CD4-positive, alpha-beta T cell treated with Interleukin-15 for 4 hours (primary cell): ENCODE measurements at places on chromosomes 4 and X.

GRCh38 chr4:113083346-113083745 lies 33.9 kb downstream of the ANK2 start:
- no peak for DNase-seq

DNA sequence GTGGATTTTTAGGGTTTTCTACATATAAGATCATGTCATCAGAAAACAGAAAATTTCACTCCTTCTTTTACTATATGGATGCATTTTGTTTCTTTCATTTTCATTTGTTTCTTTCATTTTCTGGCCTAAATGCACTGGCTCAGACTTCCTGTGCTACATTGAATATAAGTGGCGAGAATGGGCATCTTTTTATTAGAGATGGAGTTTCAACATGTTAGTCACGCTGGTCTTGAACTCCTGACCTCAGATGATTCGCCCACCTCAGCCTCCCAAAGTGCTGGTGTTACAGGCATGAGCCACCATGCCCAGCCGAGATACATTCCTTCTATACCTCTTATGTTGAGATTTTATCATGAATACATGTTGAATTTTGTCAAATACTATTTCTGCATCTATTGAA lies 61.8 kb downstream of the BRWD3 start:
- DNase-seq: no peak

DNA sequence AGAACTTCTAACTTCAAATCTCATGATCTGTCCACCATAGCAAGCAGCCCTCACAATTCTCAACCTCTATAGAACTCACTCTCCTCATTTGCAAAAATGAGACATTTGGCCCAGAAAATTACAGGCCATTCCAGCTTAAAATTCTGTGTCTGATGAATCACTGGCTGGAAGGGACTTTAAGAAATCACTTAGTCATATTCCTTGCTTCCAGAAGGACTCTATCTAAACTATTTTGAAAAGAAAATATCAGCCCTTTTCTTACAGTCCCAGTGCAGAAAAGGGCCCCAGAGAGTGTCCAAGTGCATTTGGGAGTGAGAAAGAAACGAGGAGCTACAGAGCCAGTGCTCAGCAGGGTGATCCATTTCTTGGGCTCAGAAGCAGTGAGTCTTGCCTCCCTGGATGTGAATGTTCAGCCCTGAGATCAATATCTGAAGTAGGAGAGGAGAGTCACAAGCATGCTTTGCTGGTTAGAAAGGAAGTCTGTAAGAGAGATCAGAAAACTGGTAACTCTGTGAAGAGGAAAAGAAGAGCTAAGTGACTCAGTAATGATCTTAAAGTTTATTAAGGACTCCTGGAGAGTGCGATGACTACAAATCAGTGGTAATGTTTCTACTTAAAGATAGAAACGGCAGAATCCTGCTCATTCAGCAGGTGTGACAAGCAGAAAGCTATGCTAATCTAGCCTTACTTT lies 139.8 kb downstream of the PALLD start:
- no peak for DNase-seq

DNA sequence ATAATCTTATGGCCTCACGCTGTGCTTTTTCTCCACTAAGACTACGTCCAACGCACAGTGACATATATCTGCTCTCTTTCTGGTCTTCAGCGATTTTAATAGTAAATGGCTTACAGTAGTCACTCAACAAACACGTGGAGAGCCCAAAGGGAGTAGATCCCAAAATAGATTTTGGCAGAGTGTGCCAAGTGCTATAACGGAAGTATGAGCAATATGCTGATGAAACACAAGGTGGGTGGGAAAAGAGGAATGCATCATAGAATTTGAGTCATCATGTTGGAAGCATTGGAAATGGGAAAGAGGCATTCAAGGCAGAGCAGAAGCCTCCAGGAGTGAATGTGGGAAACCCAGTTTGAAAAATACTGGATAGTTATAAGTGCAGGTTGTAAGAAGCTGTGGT lies 129.1 kb upstream of the LDB2 start:
- no peak for DNase-seq

- DNase-seq: no peak
Measured at GRCh38 chrX:130097507-130098209, 12.6 kb downstream of the ELF4 start.

DNA sequence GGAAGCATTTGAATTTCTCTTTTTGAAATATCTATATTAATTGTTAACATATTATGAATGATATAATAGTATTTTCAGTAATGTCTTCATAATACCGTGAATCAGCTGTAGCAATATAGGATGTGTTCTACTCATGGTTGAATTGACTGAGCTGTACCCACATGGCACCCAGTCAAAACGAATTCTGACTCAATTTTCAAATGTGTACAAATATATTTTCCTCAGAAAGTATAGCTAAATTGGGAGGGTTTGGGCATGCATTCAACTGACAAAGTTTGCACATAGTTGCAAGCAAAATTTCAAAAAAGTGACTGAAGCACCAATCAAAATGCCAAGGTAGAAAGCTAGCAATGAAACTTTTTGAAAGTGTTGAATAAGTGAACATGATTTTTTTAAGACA lies 188.9 kb downstream of the NAF1 start:
- DNase-seq: no peak

- DNase-seq: no peak
Measured at GRCh38 chr4:13067077-13067476, 417.1 kb downstream of the RAB28 start.

GRCh38 chr4:189124791-189125190 lies 815.9 kb upstream of the FRG1 start:
- DNase-seq: no peak

- no peak for DNase-seq
Measured at GRCh38 chr4:119284876-119285780, 36.8 kb downstream of the FABP2 start.

DNA sequence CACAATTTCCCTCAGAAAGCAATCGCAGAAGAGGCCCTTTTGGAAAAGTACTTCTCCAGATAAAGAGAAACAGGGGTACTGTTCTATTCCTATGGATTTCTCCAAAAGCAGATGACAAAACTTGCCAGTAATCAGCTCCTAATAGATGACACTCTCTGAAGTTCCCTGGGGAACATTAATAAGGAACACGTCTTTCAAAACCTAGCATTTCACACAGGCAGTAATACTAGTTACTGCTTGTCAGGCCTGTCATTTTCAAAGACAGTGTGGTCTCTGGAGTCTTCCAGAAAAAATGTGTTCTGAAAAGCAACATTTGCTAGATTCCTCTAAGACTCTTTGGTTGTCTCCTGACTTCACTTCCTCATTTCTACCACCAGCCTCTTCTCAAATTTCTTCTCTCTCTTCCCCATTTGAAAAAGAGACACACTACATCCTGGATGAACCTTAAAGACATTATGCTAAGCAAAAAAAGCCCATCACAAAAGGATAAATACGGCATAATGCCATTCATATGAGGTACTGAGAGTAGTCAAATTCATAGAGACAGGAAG lies 47.3 kb downstream of the CHRDL1 start:
- DNase-seq: no peak

DNA sequence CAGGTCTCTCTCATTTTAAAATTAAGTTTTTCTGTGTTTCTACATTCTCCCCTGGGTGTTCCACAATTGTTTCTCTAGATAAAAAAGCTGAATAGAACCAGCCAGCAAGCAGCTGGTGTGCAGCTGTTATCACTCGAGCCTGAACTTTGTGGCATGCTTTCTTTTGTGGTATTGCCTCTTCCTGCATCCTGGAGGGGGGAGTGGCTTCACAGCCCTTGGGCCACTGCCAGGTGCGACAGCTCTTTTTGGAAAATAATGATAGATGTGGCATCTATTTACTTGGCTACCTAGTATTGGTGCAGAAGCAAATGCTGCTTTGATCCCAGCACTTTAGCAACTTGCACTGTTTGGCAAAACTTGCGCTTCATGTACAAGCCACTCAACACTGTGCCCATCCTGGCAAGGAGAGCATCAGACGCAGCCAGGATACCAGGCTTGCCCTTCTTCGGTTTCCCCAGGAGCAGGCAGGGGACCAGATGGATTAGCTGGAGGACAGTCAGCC lies 69.4 kb downstream of the HMGB2 start:
- peak; percentile 18 for DNase-seq

DNA sequence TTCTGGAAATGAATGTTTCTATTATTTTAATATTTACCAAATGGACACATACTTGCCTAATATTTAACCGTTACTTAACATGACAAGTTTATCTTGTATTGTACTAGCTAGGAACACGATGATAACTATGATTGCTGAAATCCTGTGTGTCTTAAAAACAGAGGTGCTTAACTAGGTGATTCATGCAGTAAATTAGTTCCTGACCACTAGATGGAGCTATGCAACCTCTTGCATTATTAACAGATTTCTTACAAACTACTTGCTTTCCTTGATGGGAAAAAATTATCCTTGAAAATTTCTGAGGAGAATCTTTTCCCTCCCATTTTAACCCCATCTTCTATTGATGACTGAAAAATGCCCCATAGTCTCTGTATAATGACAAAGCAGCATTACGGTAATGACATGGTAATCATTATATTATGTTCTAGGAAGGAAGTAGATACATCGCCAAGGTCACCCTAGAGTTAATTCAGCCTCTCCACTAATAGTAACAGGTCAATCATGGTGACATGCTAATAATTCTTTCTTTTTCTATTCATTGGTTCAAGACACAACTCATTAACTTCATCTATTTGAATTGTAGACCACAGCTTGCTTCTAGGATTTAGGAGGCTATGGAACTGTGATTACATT lies 844.2 kb downstream of the RAPGEF2 start:
- no peak for DNase-seq

GRCh38 chr4:54228546-54228945 lies 547 bp upstream of the PDGFRA start:
- no peak for DNase-seq

- no peak for DNase-seq
Measured at GRCh38 chr4:55635282-55635681, 816 bp downstream of the NMU start.

DNA sequence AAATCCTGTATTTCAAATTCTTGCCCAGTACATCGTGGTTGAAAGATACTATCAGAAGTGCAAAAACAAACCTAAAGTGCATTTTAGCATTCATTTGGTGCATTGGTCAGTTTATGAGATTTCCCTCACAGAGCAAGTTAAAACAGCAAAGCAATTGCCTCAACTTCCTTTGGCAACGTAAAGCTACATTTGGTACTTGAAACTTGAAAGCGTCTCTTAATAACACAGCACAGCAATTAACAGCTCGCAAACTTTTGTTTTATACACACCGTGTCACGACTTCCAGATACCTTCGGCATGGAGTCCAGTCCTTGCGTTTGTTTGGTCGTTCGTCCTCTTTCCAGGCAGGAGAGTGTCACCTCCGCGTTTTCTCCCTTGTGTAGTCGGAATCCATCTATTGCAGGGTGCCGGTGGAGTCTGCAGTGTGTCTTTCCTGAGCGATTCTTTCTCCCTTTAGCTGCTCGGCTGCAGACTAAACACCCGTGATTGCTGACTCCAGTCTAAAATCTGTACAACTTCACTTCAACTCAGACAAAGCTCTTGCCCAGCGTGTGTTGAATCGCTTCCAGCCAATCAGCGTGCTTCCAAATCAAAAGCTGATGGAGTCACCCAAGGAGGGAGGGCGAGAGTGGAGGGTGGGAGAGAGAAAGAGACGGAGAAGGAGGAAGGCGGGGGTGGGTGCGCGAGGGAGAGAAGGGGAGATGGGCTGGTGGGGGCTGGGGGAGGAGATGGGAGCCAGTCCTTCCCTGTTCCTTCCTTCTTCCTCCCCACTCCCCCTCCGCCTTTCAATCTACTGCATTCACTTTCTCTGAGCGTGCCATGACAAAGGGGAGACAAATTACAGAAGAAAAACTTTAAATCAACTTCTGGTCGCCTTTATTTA lies at the start of gene PCDH18:
Gene PCDH18 (minus strand): TSS at position 509 of the 883 bp plus-strand sequence. CDS start 406 bp downstream, at position 103.
- DNase-seq: peak; percentile 29

GRCh38 chr4:158090323-158090722 lies 82.5 kb downstream of the GASK1B start:
- no peak for DNase-seq

DNA sequence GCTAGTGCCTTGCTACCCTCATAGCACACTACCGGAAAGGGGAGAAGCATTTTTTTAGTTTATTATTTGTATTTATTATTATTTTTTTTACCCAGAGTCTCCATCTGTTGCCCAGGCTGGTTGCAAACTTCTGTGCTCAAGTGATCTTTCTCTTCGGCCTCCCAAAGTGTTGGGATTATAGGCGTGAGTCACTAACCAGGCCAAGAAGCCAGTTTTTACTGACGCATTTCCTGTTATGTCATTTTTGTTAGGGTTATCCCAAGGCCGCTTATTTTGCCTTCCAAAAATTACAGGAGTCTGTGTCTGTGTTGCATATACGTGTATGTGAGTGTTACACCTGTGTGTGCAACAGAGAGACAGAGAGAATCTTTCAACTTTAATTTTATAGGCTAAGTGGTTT lies 404.5 kb downstream of the GBA3 start:
- DNase-seq: no peak

DNA sequence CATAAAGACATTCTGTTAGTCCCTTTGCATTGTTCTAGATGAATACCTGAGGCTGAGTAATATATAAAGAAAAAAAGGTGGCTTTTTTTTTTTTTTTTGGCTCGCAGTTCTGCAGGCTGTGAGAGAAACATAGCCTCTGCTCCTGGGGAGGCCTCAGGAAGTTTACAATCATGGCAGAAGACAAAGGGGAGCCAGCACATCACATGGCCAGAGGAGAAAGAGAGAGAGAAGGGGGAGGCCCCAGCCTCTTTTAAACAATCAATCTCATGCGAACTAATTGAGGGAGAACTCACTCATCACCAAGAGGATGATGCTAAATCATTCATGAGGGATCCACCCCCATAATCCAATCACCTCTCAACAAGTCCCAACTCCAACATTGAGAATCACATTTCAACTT lies 364.0 kb upstream of the EPHA5 start:
- DNase-seq: no peak

GRCh38 chr4:23035521-23036056 lies 342.9 kb downstream of the GBA3 start:
- DNase-seq: no peak

DNA sequence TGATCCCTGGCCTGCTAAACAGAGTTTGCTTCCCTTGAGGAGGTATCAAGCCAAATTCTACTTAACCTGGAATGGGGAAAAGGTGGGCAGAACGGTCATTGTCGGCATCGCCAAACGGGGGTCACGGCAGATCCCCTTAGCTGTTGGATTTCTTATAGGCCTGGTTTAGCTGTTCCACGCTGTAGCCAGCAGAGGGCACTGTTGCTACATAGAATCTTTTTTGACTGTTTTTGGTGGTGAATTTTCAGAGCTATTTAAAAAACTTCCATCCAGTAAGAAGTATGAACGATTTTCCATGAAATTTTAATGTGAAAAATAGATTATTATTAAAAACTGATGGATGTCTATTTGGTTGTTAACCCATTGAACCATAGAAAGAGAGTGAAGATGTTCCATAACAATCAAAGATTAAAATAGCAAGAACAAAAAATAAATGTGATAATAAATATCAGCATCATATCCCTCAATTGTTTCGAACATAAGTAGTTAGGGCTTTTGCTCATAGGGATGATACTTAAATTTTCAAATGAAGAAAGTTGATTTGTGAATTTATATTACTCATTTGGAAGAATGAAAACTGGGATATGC lies 56.6 kb downstream of the LINC00632 start:
- DNase-seq: peak; percentile 36

DNA sequence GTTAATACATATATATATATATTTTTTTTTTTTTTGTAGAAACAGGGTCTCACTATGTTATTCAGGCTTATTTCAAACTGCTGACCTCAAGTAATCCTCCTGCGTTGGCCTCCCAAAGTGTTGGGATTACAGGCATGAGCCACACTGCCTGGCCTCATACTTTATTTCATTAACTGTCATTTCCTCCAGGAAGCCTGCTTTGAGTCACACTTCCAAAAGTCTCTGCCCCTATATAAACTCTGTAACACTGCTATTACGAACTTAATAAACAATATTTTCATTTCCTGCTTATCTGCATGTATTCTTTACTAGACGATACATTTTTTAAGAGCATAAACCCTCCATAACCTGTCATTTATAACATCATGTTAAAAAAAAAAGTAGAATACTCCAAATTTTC lies 167.2 kb downstream of the WDFY3 start:
- no peak for DNase-seq
